ENCODE measurements at places on chromosomes 3 and 15. TPM values are rescaled to one million over a fixed set of nuclear protein-coding genes. Genes with fewer than 3 reads are reported as not detected.

DNA sequence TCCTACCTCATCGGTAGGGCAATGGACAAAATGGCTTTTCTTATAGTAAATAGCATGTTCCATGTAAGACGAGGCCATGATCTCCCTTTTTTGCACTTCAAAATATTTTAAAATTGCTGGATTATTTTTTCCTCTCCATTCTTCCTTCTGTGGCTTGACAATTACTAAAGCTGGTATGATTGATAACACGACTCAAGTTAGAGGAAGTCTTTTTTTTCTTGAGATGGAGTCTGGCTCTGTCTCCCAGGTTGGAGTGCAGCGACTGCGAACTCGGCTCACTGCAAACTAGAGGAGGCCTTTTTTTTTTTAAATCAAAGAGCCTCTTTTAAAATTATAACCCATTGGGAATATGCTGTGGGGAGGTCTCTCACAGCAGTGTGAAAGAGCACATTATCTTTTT lies 124.5 kb upstream of the TBL1XR1 start:
- DNase-seq: no peak

DNA sequence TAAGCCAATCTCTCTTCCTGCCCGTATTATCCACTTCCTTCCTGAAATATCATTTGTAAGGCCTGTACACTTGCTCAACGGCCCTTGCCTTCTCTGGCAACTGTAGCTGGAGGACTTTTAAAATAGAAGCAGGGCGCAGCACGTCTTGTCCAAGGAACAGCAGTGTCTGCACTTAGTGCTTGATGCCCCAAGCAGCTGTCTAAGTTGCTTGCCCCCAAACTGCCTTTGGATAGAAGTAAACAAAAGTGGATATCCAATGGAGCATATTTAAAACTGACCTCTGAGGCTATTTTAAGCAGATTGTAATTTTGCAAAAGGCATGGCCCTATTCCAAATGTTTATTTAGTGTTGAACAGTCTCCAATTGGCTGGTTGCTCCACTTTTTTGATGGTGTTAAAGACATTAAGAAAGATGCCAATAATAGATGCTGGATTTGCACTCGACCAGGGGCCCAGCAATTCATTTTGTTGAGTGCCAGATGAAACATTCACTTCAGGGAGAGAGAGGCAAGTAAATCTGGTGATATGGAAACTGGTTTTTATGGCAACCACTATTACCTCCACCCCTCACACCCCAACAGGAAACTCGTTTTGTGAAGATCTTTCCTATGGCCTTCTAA lies 526.8 kb upstream of the TBL1XR1 start:
- no peak for DNase-seq

DNA sequence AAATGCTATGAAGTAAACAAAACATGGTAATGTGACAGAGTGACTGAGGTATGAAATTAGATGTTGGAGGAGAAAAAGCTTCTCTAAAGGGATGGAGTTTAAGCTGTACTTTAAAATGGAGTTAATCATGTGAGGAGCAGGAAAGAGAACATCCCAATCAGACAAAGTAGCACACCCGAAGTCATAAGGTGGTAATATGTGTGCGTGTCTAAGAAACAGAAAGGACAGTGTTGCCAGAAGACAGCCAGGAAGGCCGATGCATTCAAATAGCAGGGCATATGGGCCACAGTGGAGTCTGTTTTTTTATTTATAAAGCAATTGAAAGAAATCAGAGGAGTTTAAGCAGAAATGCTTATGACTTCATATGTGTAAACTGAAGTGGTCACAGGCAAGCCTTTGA lies 376.3 kb downstream of the NLGN1 start:
- DNase-seq: no peak

- no peak for DNase-seq
These were observed 58.3 kb upstream of the XCR1 start for GRCh38 chr3:46085421-46086082.

GRCh38 chr3:156170571-156170970 lies 50.2 kb downstream of the KCNAB1 start:
- DNase-seq: no peak

GPR149 gene
- total RNA-seq: not detected

DNA sequence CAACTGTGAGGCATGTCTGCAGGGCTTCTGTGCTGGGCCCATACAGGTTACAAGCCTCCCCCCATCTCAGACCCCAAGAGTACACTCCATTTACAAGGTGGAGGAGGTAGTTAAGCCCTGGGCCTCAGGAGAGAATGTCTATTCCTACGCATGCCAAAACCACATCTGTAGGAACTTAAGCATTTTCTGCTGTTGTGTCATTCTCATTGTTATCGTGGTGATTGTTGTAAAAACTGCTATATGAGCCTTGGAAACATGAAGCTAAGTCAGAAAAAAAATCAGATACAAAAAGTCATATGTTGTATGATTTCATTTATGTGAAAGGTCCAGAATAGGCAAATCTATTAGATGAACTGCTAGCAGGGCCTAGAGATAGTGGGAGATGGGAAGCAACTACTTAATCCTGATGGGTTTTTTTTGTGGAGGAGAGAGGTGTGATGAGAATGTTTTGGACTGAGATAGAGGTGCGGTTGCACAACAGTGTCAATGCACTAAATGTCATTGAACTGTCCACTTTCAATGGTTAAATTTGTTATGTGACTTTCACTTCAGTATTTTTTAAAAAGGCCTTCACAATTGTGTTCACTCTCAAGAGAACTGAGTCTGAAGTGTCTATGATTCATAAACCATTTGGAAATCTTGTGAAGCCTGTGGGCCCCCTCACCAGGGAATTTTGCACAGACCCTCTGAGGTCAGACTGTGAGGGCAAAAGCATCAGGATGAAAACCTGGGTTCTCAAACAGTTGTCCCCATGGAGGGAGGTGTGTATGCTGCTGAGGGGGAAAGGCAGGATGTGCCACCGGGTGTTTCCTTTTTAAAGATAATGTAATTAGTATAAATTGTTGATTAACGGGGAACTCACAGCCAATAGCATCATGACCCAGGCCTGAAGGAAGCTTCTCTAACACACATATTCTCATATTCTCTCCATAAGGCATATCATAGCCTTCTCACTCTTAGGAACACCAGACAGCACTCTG lies 3.2 kb downstream of the RTP3 start:
- DNase-seq: no peak

DNA sequence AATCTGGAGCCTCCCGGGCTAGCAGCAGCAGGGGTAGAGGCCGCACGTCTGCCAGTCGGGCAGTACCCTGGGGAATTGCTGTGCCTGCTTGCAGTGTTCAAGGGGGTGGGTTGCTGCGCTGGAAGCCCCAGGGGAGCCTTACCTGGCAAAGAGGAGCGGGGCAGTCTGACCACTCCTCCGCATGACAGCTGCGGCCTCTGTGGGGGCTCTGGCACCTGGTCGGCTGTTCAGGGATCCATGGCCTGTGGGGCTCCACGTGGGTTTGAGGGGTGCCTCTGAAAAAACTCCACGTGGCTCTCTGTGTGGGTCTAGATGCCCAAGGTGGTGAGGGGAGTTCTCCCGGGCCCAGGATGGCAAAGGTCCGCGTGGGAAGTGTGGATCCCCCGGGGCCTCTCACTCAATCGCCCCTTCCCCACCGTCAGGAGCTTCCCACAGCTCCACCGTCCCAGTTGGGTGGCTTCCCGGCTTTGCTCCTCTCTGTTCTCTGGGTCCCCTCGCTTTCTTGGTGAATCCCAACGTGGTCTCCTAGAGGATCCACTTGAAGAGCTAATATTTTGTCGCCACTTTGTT lies 184.5 kb downstream of the EFHB start:
- no peak for DNase-seq

DNA sequence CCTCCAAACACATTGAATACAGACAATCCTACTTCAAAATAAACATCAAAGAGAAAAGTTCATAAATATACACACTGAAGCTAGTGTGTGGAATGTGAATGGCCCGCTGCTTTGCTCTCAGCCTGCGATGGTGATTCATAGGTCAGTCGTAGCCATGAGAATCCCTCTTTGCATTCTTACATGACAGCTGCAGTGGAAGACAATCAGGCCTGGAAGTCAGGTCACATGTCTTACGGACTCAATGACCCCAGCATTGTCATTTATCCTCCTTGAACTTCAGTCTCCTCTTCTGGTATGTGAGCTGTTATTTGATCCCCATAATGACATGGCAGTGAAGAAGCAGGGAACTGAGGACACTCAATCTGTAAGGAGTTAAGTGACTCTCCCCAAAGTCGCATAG lies 217.8 kb upstream of the EOMES start:
- DNase-seq: no peak

SPESP1 gene
- 0.56 TPM for total RNA-seq

DNA sequence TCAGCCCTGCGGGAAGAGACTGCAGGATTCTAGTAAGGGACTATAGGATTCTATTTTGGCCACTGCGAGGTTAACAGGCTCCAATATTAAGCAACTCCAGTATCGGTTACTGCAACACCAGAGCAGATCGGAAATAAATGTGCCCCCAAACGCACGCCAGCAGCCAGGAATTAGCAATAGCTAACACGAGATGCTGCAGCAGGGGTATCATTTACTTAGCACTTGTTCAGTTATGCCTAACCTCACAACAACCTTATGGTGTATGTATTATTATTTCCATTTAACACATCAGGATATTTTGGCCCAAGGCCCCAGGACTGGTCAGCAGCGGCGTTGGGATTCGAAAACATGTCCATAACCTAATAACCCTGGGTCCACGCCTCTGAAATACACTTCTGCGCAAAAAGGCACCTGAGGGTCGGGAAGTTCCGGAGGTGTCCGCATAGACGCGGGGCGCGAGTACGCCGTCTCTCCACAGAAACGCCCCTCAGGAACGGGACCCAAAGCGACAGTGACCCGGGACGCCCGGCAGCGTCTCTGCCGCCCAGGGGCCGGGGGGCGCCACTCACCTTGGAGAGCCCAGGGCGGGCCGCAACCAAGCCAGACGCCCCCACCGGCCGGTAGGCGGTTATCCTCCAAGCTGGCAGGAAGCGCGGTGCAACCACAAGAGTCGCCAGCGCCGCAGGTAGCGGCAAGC lies 681 bp downstream of the PIK3CB start:
- no peak for DNase-seq

DNA sequence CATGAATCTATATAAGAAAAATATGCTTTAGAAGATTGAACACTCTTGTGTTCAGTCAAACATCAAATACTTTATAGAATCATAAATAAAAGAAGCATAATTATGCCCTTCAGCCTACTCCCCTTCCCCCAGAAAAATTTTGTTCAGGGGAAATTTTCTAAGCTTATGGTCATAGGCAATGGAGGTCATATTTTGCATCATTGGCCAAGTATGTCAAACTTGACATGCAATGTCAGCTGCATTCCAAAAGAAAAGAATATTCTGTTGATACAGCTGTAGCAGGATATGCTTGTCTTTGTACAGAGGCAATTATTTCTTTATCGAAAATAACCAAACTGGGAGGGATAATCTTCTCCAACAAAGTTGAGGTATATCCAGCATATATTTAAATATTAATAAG lies 328.2 kb downstream of the ZIC1 start:
- DNase-seq: no peak

DNA sequence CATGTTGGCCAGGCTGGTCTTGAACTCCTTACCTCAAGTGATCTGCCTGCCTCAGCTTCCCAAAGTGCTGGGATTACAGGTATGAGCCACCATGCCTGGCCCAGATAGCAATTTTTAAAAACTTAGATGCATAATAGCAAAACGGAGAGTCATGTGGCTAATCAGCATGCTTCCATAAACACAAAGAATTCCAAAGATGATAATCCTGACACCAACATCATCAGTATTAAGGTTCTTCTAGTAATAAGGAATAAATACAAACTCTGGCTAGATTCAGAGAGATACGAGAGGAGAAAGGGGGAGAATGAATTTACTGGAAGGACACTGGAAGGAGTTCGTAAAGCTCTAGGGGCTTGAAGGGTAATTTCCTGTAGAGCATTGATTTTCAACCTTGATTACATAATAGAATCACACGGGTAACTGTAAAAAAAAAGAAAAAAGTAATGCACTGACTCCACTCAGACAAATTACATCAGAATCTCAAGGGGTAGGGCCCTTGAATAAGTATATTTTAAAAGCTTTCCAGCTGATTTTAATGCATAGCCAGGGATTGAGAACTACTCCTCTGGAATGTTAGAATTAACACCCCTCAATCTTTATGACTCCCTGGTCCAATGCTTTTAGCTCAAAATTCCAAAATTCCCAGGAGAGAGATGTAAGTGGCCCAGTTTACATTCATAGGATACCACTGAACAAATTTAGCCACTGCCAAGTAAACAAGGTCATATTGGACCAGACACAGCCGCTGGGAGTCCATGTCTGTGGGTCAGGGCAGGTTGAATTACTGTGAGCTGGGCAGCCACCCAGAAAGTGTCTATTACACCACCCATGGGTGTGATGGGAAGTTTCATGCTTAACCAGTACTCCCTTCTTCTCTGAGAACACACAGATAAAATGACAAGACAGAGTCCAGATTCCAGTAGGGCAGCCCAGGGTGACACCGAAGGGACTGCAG lies 243.9 kb downstream of the TBL1XR1 start:
- no peak for DNase-seq

MFGE8 gene
- 71.6 TPM for total RNA-seq

FOXL2NB gene
- not detected for total RNA-seq

GAP43 gene
- total RNA-seq: not detected

MUC4 gene
- total RNA-seq: not detected

DNA sequence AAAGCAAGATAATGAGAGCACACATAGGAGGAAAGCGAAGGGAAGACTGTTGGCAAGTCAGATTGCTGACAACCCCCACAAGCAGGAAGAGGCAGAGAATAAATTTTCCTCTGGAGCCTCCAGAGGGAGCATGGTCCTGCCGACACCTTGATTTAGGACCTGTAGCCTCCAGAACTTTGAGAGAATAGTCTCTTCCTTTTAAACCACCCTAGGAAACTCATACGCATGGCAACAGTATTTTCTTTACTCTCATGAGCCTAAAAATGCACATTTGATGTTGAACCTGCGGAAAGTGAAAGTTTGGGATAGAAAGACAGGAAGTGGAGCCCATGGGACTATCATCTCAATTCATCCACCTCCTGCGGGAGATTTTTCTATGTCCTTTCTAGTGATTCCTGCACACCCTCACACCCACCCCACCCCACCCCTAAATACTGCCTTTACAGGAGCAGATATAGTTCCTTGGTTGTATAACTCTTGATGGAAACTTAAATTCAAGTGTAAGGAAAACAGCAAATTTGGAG lies 116.7 kb upstream of the LPP start:
- DNase-seq: no peak

DNA sequence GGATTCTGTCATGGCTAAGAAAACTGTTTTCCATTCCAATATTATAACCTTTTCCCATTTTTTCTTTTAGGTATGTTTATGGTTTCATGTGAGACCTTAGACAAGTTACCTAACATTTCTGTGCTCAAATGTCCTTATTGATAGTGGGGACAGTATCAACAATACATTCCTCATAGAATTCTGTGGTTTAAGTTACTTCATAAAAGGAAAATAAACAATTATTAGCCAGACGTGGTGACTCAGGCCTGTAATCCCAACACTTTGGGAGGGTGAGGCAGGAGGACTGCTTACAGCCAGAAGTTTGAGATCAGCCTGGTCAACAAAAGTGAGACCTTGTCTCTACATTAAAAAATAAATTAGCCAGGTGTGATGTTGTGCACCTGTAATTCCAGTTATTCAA lies 436.8 kb upstream of the CNTN4 start:
- DNase-seq: no peak

GRCh38 chr3:23294770-23295387 lies 91.8 kb downstream of the UBE2E2 start:
- DNase-seq: no peak

GRCh38 chr3:39115870-39116269 lies 8.4 kb downstream of the TTC21A start:
- DNase-seq: no peak

GRCh38 chr3:171986757-171987518 lies 52.4 kb upstream of the FNDC3B start:
- no peak for DNase-seq

- no peak for DNase-seq
These were observed 440 bp downstream of the PRTG start for GRCh38 chr15:55742498-55742926.

GRCh38 chr3:52859686-52860423 lies 25.0 kb upstream of the MUSTN1 start:
- DNase-seq: no peak

Data from naive thymus-derived CD4-positive, alpha-beta T cell (primary cell).